ENCODE measurements at places on chromosomes 12 and 14. TPM values are rescaled to one million over a fixed set of nuclear protein-coding genes. Genes with fewer than 3 reads are reported as not detected.

DNA sequence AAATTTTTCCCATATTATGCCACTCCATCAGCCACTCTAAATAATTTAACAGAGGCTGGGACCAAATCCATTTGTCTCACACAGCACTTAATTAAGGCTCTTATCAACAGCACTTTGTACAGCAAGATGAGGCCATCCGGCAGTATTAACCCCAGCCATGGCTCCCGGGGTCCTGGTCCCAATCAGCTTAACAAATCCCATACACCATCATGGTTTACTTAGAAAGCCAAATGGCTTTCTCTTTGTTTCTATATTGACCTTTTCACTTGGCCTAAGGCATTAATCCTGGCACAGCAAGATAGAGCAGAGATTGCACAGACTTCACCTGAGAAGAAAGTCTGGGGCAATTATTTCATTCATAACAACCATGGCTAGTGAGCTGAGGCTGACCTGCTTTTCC lies 38.6 kb downstream of the SPTSSA start:
- H3K4me1 ChIP-seq: peaks cover 14% of the 10 kb centered on the region
- no peak overlapping the region for H3K4me3 ChIP-seq
- DNase-seq: no peak
- no peak overlapping the region for H3K27ac ChIP-seq
- no peaks in the 10 kb centered on the region for H3K27me3 ChIP-seq

Gene SLC38A4
- total RNA-seq: 9.4 TPM

GRCh38 chr12:83121897-83122622 lies 435.4 kb downstream of the TMTC2 start:
- DNase-seq: no peak
- no peaks in the 10 kb centered on the region for H3K27me3 ChIP-seq
- H3K27ac ChIP-seq: no peak overlapping the region
- peaks cover 2% of the 10 kb centered on the region for H3K36me3 ChIP-seq

- H3K27ac ChIP-seq: no peak overlapping the region
- H3K4me1 ChIP-seq: no peaks in the 10 kb centered on the region
- peaks cover 7% of the 10 kb centered on the region for H3K27me3 ChIP-seq
- H3K4me3 ChIP-seq: no peak overlapping the region
- no peaks in the 10 kb centered on the region for H3K36me3 ChIP-seq
Measured at GRCh38 chr12:67453191-67453590, 184.0 kb downstream of the CAND1 start.

GRCh38 chr12:66744956-66745383 lies 66.1 kb upstream of the GRIP1 start:
- H3K4me1 ChIP-seq: peaks cover 8% of the 10 kb centered on the region
- H3K27me3 ChIP-seq: no peaks in the 10 kb centered on the region
- H3K36me3 ChIP-seq: no peaks in the 10 kb centered on the region
- H3K4me3 ChIP-seq: no peak overlapping the region
- no peak overlapping the region for H3K27ac ChIP-seq

DNA sequence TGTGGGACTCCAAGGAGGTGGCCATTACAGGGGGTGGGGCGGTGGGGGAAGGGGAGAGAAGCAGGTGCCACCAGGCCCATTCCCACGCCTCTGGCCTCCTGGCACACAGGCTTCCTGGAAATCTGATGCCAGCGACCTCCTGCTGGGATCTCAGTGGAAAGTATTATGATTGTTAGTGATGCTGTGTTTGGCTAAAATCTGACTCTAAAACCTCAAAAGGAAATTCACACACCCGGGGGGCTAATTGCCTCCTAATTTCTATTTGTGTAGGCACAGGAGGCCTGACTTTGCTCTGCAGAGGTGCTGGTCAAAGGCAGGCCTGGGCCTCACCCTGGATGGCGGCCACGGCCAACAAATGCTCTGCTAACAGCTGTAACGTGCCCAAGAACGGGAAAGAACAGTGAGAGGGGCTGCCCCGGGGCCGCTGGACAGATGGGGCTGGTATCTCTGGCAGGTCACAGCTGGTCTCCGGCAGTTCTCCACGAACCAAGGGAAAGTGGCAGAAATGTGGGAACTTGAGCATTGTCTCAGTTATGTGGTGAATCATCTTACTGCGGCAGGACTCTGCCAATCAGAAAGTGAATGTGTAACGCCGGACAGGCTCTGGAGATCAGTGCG lies 14.3 kb downstream of the FAM181A start:
- no peak overlapping the region for H3K4me3 ChIP-seq
- H3K36me3 ChIP-seq: no peaks in the 10 kb centered on the region
- H3K27ac ChIP-seq: no peak overlapping the region
- H3K27me3 ChIP-seq: peaks cover 39% of the 10 kb centered on the region
- peaks cover 6% of the 10 kb centered on the region for H3K4me1 ChIP-seq
- no peak for DNase-seq

Gene KIF21A
- total RNA-seq: 54.1 TPM

DNA sequence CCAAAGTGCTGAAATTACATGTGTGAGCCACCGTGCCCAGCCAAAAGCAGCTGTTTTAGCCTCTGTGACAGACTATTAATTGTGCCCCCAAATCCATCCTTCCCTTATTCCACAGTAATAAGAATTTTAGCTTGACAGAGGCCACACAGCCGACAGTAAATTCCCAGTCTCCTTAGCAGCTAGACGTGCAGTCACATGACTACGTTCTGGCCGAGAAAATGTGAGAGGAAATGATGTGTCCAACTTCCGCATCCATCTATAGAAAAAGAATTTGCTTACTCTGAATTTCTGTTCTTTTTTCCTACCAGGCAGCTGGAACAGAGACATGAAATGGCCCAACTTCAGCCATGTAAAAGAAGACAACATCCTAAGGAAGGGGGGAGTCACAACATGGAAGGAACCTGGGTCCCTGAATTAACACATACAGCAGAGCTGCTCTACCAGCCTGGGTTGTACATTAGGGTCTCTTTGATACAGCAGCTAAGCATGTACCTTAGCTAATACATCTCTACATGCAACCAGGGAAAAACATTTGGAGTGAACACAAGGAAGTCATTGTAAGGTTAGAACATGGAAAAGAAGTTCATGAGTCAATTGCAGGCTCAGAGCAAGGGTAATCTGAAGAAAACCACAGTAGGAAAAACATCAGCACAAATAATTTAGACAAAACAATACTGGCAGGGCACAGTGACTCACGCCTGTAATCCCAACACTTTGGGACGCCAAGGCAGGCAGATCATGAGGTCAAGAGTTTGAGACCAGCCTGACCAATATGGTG lies 35.5 kb downstream of the CIT start:
- peaks cover 12% of the 10 kb centered on the region for H3K36me3 ChIP-seq
- H3K27ac ChIP-seq: no peak overlapping the region
- DNase-seq: no peak
- no peaks in the 10 kb centered on the region for H3K27me3 ChIP-seq
- H3K4me3 ChIP-seq: no peak overlapping the region

GRCh38 chr12:549476-550082 lies 89.8 kb downstream of the B4GALNT3 start:
- DNase-seq: no peak
- H3K4me3 ChIP-seq: no peak overlapping the region
- no peaks in the 10 kb centered on the region for H3K4me1 ChIP-seq
- peaks cover 16% of the 10 kb centered on the region for H3K36me3 ChIP-seq
- no peaks in the 10 kb centered on the region for H3K27me3 ChIP-seq

DNA sequence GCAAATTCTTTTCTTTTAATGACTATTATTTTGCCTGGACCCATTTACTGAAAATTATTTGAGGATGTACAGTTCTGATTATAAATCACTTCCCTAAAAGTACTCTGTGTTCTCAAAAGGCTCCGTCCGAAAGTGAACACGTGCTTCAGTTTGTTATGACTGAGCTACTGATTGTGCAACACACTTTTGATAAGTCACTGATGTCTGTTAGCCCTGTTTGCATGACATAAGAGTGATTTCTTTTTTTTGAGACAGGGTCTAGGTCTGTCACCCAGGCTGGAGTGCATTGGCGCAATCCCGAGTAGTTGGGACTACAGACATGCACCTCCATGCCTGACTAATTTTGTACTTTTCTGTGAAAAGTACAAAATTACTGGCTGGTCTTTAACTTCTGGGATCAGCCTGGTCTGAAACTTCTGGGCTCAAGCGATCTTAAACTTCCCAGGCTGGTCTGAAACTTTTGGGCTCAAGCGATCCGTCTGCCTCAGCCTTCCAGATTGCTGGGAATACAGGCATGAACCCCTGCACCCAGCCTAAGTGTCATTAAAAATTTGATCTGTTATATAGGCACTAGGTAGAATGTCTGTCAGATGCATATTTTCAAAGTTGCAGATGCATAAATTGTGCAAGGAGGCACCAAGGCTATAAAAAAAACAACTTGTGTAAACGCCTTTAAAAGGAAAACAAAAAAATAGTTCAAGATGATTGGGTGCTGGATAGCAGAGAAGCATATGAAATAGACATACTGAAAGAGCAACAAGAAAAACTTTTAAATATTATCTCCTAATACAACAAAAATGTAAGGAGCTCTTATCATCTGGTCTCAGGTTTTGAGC lies 111.5 kb downstream of the SRGAP1 start:
- H3K4me1 ChIP-seq: peaks cover 3% of the 10 kb centered on the region
- no peak overlapping the region for H3K4me3 ChIP-seq
- no peak for DNase-seq
- H3K36me3 ChIP-seq: no peaks in the 10 kb centered on the region

Gene SDR9C7
- not detected for total RNA-seq

DNA sequence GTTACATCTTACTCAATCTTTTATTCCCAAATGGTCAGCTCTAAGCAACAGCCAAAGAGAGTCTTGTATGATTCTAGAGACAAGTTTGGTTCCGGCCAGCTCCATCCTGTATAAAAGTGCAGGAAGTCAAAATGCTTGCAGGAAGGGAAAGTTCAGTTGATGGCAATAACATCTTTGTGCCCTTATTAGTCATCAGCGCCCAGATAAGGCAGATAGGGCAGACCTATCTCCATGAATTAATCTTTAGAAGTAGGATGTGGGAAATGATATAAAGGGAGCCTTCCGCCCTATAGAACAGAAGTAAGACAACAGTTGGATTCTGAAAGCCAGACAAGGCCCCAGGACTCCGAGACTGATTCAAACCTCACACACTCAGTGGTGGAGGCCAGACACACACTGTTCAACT lies 6.4 kb downstream of the GNS start:
- H3K27me3 ChIP-seq: no peaks in the 10 kb centered on the region
- H3K36me3 ChIP-seq: peaks cover 13% of the 10 kb centered on the region
- DNase-seq: no peak
- H3K4me3 ChIP-seq: no peak overlapping the region
- no peak overlapping the region for H3K27ac ChIP-seq
- peaks cover 6% of the 10 kb centered on the region for H3K4me1 ChIP-seq

Gene SLC38A1
- 144 TPM for total RNA-seq

Gene TMEM63C
- 1.6 TPM for total RNA-seq

DNA sequence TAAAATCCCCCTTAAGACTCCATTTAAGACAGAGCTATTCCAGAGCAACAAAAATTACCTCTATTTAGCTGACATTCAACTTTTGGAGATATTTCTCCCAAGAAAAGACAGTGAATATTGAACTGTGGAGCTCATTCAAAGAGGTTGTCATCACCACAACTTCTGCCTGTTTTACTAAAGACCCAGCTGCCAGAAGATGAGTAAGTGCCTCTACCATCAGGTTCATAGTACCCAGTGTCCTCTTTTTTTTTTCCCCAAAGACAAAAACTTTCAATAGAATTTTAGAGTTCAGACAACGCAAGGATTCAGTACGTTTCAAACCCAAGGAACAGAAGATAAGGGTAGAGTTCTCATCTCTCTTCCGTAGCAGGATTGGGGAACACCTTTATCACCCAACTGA lies 461.3 kb downstream of the BCAT1 start:
- no peaks in the 10 kb centered on the region for H3K27me3 ChIP-seq
- H3K27ac ChIP-seq: no peak overlapping the region
- DNase-seq: no peak
- H3K36me3 ChIP-seq: no peaks in the 10 kb centered on the region

GRCh38 chr12:69653703-69654102 lies 43.0 kb upstream of the LRRC10 start:
- no peaks in the 10 kb centered on the region for H3K4me1 ChIP-seq
- DNase-seq: no peak
- no peaks in the 10 kb centered on the region for H3K36me3 ChIP-seq
- no peak overlapping the region for H3K27ac ChIP-seq
- H3K4me3 ChIP-seq: no peak overlapping the region

DNA sequence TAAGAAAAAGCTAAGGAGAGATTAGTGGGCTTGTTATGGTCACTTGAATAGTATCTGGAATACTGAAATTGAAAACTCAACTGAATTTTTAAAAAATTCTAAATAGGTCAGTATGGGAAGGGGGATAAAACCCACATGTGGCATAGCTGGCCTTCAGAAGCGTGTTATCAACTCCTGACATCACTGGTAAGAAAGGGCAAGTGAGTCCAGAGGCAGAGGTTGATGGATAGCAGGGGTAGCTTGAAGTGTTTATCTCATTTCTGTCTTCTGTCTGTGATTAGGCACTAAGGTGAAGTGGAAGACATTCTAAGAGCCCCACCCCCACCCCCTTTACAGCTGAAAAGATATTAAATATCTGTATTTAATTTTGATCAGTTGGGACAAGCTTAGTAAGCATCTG lies 261.4 kb upstream of the TMTC1 start:
- H3K36me3 ChIP-seq: no peaks in the 10 kb centered on the region
- no peak overlapping the region for H3K27ac ChIP-seq
- no peak for DNase-seq
- no peaks in the 10 kb centered on the region for H3K27me3 ChIP-seq
- no peak overlapping the region for H3K4me3 ChIP-seq

DNA sequence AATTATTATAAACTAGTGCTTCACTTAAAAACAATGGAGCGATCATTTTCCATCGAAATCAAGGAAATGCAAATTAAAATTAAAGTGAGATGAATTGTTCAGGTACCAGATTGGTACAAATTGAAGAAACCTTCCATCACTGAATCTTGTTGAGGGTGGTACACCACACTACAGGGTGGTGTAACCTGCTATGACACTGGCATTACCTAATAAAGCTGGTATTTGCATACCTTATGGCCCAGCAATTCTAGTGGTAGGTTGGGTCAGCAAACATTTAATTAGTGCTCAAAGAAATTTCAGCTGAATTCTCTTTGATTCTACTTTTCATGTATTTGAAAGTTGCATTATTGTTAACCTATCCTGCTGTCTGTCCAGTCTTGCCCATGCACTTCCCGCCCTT lies 9.2 kb downstream of the TIGAR start:
- no peaks in the 10 kb centered on the region for H3K27me3 ChIP-seq
- no peak overlapping the region for H3K4me3 ChIP-seq
- H3K36me3 ChIP-seq: peaks cover 22% of the 10 kb centered on the region

GRCh38 chr14:103023881-103024473 lies 33.4 kb downstream of the CDC42BPB start:
- no peak for DNase-seq
- H3K4me3 ChIP-seq: no peak overlapping the region
- peaks cover 8% of the 10 kb centered on the region for H3K4me1 ChIP-seq

DNA sequence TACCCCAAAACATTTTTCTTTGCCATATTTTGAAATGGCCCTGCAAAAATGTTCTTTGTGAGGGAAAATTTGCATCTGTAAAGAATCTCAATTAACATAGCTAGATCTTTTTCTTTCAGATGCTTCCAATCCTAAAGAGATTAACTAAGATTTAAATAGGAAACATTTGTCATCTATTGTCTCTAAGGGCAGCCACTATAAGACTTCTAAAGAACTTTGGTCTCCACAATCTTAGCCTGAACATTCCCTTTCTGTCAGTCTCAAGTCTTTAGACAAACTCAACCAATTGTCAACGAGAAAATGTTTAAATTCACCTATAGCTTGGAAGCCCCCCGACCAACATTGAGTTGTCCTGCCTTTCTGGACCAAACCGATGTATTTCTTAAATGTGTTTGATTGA lies 71.1 kb upstream of the RASSF8 start:
- no peak for DNase-seq
- H3K27me3 ChIP-seq: peaks cover 15% of the 10 kb centered on the region
- no peaks in the 10 kb centered on the region for H3K36me3 ChIP-seq
- no peak overlapping the region for H3K4me3 ChIP-seq
- H3K27ac ChIP-seq: no peak overlapping the region
- peaks cover 17% of the 10 kb centered on the region for H3K4me1 ChIP-seq
